ENCODE measurements at places on chromosomes 5 and 9.

DNA sequence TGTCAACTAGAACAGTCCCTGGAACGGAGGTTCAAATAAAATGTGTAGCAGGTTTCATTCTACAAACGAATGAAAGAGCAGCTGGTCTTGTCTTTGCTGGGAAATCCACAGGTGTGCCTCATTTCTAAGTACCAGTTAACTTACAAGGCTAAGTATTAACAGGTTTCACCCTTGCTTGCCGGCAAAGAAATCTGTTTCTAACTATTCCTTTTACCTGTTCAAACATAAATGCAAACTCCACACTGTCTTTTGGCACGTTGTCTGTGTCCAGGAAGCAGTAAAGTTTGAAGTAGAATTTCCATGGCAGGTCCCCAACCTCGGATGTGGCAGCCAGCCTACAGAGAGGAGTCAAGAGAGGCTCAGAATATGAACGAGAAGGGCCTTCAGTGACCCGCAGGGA lies 54.4 kb upstream of the RETREG1 start:
- DNase-seq: no peak

GRCh38 chr9:4833781-4834560 lies 41.2 kb downstream of the RCL1 start:
- no peak for DNase-seq

DNA sequence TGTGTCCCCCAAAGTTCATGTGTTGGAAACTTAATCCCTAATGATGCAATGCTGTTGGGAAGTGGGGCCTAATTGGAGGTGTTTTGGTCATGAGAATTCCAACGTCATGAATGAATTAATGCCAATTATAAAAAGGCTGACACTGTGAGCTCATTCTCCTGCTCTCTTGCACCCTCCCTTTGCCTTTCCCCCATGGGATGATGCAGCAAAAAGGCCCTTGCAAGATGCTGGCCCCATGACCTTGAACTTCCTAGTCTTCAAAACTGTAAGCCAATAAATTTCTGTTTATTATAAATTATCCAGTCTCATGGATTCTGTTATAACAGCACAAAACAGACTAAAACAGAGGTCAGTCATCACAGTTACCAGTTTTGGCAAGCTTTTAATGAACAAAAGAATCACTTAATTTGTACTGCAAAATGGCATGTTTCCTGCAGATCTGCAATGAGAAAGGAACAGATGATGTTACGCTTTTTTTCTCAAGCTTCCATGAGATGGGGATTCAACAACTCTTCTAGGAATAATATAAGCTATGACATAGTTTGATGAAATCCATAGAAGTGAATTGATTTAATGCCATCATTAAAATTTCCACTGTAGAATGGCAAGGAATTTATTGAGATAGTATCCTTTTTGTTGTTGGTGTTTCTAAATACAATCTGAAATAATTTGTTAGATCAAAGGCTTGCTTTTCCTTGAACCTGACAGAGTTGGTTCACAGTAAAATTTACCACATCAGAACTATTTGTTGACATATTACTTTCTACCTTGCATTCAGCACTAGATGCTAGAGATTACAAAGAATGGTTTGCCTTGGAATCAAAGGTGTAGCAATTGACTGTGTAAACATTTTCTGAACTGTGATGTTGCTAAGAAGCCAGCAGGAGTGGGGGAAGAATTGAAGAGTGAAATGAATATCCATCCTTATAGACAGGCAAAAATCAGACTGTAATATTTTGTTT lies 29.3 kb upstream of the RFK start:
- no peak for DNase-seq

DNA sequence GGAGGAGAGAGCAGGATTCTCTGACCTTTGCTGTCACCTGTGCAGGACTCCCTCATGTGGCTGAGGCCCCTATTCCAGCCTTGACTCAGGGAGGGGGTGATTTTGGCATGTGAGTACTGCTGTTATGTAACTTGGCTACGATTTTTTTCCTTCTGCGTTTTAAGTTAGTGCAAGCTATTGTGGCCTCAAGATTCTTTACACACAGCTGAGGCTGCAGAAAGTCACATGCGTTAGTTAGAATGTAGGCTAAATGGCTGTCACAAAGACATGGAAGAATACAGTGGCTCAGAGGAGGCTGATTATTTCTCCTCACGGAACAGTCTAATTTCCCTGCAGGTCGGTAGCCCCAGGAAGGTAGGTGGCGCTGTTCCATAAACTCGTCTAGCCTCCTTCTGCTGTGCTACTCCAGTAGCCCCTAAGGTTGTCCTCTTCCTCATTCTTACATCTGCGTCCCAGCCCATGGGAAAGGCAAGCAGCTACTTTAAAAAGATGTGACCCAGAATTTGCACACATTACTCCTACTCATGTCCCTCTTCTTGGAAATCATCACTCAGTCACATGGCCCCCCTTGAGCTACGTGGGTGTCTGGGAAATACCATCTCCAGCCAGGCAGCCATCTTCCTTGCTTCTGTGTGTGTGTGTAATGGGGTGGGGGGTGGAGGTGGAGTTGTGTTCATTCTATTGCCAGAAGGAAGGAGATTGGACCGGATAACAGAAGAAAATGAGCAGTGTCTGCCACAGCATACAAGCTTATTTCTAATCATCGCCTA lies 486.6 kb downstream of the CCDC171 start:
- DNase-seq: no peak

DNA sequence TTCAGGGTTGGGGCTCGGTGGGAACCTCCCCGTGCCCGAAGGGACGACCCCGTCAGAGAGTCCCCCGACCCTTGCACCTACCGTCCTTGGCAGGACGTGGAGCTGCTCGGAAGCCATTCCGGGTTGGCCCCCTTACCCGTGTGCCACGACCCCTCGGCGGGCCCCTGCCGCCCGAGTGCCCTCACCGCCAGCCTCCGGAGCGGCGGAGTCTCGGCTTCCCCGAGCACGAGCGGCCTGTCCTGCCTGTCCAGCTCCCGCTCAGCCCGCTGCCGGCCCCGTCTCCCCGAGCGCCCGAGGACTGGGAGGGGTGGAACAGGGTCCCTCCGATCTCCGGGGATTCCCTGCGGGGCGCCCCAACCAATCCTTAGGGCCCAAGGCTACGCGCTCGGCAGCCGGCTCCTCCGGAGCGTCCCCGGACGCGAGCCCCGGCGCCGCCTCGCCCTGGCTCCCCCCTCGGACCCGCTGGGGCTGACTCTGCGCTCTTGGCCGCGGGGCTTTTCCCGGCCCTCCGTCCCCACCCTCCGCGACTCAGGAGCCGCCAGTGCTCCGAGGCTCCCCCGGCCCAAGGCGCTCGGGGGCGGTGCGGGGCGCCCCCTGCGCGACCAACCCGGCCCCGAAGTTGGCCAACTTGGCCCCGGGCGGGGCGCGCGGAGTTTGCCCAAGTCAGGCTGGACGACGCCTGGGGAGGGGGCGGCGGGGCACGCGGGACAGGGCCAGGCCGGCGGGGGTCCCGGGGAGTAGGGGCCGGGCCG lies 654 bp downstream of the ADAMTS2 start:
- DNase-seq: peak; percentile 42

DNA sequence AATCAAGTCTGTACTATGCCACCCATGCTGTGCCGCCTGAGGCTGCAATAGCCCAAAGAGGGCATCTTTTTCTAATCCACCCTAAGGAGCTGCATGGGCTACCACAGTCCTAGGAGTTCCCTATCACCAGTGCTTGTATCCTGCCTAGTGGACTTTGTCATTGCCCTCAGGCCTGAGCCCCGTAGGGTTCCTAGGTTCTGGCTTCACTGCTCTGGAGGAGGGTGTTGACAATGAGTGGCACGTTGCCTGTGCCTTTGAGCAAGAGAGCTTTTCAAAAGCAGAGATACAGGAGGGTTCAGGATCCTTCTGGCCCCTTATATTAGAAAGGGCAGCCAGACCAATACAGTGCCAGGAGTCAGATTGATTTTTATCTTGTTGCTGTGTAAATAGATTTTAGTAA lies 93.0 kb downstream of the PRDM6 start:
- peak; percentile 41 for DNase-seq

- no peak for DNase-seq
Measured at GRCh38 chr5:78661691-78662090, 13.1 kb upstream of the LHFPL2 start.

DNA sequence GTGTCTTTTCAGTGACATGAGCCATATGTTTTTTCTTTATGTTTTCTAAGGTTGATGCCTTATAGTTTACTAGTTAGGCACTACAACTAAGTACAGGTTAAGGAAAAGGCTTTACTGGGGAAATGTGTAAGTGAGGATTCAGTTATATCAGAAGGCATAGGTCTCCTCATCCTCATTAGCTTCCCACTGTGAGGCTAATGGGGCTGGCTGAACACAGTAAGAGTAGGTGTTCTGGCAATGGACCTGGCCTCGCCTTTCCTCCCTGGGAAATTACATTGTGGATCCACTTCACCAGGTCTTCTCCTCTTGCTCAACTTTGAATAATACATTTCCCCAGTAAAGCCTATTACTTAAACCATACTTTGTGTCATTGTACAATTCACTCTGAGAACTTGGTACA lies 225.5 kb downstream of the PTPRD start:
- no peak for DNase-seq

DNA sequence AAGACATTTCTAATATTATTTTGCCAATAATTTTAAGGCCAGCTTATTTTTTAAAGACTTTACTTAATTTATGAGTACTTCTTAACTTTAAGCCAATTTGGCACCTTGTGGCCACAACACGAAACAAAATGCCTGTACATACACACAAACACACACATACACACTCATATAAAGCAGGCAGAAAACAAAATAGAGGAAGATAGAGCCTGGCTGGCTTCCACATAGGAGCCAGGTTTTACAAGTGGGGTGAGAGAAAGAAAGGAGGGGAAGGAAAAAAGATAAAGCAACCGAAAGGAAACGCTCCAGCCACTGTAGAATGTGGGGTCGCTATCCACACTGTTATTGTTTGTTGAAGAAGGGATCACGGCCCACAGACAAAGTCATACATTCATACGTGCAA lies 10.4 kb downstream of the GMCL2 start:
- DNase-seq: no peak

DNA sequence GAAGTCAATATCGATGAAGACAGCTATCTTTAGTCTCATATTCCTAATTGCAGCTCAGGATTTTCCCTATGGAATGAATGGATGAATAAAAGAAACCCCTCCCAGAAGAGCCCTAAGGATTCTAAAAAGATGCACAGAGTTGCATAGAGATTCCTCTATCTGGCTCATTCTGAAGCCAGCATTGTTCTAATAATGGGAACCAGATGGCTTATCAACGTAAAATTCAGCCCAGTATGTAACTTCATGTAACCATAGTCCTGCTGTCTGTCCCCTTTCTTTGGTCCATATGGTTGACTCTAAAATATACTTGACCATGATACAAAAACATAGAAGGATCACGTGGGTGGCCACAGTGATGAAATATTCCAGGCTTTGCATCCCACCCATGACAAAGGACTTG lies 508.6 kb downstream of the RASEF start:
- no peak for DNase-seq

DNA sequence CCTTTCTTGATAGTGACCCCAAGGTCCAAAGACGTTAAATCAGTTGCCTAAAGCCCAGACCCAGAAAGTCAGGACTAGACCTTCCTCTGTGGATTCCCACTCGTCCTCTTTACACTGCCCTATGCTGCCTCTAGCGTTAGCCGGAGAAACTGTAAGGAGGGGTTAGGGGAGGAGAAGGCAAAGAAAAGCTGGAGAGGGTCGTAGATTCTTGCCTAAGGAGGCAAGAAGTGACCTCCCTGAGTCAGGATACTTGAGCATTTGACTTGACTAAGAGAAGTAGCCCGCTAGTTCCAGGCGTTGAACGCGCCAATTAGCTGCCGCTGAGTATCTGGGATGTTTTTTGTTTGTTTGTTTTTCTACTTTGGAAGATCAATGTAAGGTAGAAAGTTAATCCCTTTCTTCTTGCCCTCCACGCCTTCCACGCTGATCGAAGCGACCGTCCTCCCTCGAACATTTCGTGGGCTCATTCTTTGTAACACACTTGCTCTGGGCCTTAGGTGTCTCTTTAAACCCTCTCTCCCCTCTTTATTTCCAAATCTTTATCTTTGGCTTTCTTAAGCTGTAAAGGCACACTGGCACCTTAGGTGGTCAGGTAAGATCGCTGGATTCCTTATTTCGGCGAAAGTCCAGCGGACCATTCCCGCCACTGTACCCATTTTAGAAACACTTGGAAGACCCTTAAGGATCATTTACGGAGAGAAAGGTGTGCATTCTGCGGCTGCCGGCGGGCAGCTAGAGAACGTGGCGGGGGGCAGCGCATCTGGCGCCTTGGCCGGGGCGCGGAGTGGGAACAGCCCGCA lies 5.1 kb upstream of the RGMB start:
- no peak for DNase-seq

- no peak for DNase-seq
Measured at GRCh38 chr9:122463828-122464632, 13.7 kb downstream of the OR1J1 start.

DNA sequence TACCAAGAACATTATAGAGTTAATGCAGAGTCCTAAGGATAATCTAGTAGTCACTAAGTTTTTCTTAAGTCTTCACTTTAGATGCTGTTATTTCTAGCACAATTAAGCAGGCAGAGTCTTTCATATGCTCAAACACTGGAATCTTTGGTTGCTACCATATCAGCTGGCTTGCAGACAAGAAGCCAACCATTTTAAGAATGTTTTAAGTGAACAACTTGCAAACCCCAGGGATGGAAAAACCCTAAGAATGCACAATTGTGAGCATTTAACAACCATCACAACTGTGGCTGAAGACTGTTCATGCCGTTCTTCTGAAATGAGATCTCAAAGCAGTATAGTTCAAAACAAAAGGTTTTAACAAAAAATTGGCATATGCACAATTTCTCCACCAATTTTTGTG lies 55.1 kb downstream of the CSNK1A1 start:
- DNase-seq: no peak

DNA sequence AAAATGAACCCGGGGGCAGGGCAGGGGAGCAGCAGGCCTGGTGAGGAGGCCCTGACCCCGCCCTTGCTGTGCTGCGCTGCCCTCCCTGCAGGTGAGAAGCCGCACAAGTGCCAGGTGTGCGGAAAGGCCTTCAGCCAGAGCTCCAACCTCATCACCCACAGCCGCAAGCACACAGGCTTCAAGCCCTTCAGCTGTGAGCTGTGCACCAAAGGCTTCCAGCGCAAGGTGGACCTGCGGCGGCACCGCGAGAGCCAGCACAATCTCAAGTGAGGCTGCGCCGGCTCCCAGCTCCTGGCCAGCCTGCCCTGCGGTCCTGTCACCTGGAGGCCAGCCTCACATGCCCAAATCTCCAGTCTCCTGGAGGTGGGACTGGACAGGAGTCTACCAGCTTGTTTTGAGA lies 12.3 kb downstream of the GFI1B start:
- DNase-seq: no peak

DNA sequence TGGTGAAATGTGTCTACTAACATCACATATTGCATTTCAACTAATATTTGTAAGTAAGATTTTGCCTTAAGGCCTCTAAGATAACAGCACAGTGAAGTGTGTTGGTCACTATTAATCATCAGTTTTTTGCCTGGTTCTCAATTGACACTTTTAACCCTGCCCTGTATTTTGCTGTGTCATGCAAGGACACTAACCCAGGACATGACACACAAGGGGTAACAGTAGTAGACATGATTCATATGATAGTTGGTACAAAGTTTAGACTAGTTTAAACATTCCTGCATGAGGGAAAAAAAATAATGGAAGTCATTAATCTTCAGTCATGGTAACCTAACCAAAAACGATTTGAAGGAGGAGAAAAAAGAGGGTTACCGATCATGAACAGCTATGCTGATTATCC lies 207.0 kb downstream of the DEPDC1B start:
- DNase-seq: no peak

All from left ventricle myocardium superior (tissue), 1 donor.